ENCODE measurements at places on chromosomes 6 and 20.

DNA sequence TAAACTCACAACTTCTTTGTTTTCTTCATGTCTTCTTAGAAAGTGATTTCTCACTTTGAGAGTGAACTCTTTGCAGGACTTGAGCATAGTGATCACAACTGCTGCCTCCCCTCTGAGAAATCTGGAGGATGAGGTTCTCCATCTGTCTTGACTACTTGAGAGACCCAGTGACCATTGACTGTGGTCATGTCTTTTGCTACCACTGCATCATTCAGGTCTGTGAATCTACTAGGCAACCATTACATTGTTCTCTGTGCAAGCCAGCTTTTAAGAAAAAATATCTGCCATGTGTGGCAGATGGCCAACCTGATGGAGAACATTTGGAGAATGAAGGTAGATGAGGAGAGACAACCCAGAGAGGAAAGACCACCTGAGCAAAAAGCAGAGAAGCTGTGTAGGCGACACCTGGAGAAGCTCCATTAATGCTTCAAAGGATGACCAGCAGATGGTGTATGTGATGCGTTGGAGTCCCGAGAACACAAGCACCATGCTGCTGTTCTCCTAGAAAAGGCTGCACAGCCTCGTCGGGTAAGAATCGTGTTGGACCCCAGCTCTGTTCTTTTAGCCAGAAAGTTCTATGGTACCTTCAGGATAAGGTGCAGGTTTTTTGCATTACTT lies 25.1 kb upstream of the TRIM26 start:
- no peak for DNase-seq

- DNase-seq = no peak
Measured at GRCh38 chr20:49657118-49657901, 56.4 kb downstream of the B4GALT5 start.

DNA sequence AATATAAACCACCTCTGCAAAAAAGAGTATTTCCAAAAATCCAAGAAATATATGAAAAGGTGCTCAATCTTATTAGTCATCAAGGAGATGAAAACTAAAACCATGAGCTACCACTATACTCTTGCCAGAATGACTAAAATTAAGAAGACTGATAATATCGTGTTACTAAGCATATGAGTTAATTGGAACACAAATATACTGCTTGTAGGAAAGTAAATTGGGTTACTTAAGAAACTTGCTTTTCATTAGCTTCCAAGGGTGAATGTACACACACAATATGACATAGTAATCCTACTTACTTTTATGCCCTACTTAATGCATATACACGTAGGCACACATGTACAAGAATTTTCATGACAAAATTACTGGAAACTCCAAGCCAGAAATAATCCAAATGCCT lies 3.4 kb downstream of the THEMIS start:
- no peak for DNase-seq

GRCh38 chr6:36683656-36684446 lies 5.3 kb downstream of the CDKN1A start:
- DNase-seq = no peak

- no peak for DNase-seq
Measured at GRCh38 chr6:157260735-157261410, 62.4 kb downstream of the TMEM242 start.

GRCh38 chr6:39818695-39819094 lies 26.5 kb downstream of the DAAM2 start:
- DNase-seq = no peak

- DNase-seq = no peak
Measured at GRCh38 chr6:52929321-52930164, 20.0 kb upstream of the GSTA3 start.

DNA sequence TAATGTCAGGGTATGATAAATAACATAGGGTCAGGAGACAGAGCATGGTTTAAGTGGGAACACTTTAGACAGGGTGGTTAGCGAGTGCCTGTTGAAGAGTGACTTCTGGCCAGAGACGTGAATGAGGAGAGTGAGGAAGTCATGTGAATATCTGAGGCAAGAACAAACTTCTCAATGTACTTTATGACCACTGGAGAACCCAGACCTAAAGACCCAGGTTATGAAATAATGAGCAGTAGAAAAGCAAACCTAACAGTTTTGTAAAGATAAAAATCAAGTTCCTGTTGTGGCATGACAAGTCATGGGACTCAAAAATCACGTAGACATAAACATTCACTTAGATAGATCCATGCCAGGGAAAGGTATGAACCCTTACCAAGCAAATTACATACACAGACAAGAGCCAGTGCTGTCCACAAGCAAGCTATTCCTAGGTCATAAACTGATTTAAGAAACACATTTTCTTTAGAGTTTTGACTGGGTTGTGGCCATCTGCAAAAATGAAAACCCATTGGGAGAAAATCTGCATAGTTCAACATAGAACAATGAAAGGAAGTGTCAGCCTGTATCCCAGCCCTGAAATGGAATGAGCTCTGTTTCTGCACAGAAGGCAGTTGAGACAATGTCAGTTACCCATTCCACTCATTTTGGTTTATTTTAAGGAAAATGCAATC lies 2.2 kb upstream of the MYCT1 start:
- DNase-seq = no peak

- peak; percentile 23 for DNase-seq
Measured at GRCh38 chr6:113306552-113307145, 550.5 kb upstream of the MARCKS start.

- DNase-seq = no peak
Measured at GRCh38 chr6:48080227-48081009, 30.6 kb downstream of the PTCHD4 start.

GRCh38 chr6:3612341-3613041 lies 139.0 kb downstream of the PXDC1 start:
- no peak for DNase-seq

- DNase-seq = no peak
Measured at GRCh38 chr6:137512757-137513605, 18.8 kb upstream of the OLIG3 start.

DNA sequence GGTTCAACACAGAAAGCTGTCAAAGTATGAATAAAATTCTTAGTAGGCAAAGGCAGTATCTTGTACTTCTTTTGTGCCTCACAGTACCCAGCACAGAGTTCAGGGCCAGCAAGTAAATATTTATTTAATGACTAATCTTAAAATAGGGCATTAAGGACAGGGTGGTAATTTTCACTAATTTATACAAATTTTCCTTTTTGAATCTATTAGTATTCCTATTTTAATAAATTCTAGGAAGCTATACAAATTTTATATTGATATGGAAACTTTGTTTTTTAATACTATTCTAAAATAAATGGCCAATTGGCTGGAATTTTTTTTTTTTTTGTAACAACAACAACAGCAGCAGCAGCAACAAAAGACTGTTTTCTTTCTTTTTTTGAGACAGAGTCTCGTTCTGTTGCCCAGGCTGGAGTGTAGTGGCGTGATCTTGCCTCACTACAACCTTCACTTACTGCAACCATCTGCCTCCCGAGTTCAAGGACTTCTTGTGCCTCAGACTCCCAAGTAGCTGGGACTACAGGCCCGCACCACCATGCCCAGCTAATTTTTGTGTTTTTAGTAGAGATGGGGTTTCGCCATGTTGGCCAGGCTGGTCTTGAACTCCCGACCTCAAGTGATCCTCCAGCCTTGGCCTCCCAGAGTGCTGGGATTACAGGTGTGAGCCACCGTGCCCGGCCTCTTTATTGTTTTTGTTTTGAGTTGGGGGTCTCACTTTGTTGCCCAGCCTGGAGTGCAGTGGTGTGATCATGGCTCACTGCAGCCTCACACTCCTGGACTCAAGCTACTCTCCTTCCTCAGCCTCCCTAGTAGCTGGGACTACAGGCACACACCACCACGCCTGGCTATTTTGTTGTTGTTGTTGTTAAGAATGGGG lies 85.2 kb downstream of the FKBP5 start:
- DNase-seq = no peak

DNA sequence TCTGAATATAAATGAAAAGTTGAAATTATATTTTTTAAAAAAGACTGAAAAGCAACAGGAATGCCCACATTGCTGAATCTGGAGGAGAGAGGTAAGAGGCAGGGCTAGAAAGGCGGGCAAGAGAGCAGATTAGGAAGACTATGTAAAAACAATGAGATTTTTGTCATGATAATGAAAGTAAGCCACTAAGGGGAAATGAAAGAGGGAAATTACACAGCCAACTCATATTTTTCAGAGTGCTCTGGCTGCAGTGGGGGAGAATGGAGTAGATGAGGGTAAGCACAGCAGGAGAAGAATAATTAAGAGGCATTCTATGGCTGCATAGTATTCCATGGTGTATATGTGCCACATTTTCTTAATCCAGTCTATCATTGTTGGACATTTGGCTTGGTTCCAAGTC lies 281.9 kb downstream of the PKHD1 start:
- no peak for DNase-seq

GRCh38 chr6:7048894-7049293 lies 58.9 kb upstream of the RREB1 start:
- no peak for DNase-seq

DNA sequence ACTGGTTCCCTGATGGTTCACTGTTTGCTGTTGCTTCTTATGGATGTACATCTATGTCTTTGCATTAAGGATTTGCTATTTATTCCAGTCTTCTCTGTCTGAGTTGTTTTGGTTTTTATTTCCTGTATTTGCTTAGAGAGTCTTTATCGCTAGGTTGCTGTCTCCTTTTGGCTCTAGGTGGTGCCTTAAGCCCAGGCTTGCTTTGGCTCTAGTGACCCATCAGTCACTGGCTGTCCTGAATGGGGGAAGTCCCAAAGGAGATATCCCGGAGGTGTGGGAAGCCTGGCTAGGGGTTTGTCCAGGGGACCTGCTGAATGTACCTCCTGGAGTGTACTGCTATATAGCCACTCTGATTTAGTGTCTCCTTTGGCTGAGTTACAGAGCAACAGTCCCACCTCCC lies 53.4 kb downstream of the MCHR2 start:
- DNase-seq = no peak

DNA sequence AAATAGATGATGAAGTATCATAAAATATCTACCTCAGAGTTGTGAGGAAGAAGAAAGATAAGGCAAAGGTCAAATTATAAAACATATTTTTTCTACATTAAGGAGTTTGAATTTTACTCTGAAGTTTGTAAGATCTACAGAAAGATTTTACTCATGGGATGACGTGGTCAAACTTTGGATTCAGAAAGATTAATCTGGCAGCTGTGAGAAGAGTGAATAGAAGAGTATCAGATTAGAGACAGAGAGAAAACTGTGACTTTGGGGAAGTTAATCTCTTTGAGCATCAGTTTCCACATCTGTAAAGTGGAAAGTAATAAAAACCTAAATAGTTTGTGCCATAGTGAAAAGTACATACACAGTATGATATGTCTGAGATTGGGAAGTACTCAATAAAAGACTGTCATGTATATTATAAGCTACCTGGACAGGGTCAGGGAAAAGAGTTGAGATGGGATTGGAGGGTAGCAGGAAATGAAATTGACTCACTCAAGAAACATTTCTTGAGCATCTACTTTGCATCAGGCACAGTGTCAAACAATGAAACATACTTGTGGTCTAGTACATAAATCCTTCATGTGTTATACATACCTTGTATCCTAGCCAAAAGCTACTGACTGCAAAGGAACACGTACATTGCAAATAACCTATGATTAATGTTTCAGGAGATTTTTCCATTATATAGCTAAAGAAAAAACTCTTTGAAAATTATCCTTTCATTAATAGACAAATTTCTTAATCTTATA lies 222.1 kb downstream of the TMEM200A start:
- DNase-seq = no peak

DNA sequence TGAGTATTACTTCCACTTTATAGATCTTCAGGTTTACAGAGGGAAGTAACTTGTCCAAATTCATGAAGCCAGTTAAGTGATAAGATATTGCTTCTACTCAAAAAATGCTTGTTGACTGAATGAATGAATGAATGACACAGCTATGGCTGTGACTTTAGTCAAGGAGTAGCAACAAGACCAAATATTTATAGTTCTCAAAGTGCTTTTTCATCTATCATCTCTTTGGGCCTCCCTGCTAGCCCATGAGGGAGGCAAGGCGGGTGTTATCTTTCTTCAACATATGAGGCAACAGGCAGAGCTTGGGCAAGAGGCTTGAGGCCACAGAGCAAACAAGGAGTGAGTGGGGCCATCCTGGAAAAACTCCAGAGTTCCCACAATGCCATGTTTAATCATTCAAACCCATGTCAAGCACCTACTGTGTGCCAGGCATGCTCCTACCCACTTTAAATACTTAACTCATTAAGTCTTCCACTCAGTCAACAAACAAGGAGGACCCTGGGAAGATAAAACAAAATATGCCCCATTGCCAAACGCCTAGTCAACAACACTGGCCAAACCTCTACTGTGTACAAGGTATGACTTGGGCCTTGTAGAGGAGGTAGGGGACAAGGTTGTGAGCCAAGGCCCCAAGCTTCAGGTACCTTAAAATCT lies 15.9 kb downstream of the BCL2L1 start:
- DNase-seq = no peak

- no peak for DNase-seq
Measured at GRCh38 chr20:8116067-8116811, 15.8 kb upstream of the PLCB1 start.

Data from activated CD4-positive, alpha-beta T cell treated with anti-CD3 and anti-CD28 coated beads for 24 hours (primary cell).